ENCODE measurements at places on chromosomes 1 and 21.

GRCh38 chr1:206905295-206906164 is 8.3 kb downstream of the IL24 start:
- DNase-seq, result no peak

- peak; percentile 90 for DNase-seq
Measured at GRCh38 chr1:35557118-35557610, at the start of gene KIAA0319L. Gene KIAA0319L, minus strand, starts transcription at chr1:35557403. Its CDS starts 2,912 bp downstream, at chr1:35554491.

GRCh38 chr1:239739375-239739774 is 352.3 kb upstream of the FMN2 start:
- DNase-seq, result no peak

GRCh38 chr1:26281971-26282370 is 2.1 kb downstream of the SH3BGRL3 start:
- peak; percentile 81 for DNase-seq

- DNase-seq, result no peak
Measured at GRCh38 chr1:116762781-116763115, 8.5 kb downstream of the CD2 start.

DNA sequence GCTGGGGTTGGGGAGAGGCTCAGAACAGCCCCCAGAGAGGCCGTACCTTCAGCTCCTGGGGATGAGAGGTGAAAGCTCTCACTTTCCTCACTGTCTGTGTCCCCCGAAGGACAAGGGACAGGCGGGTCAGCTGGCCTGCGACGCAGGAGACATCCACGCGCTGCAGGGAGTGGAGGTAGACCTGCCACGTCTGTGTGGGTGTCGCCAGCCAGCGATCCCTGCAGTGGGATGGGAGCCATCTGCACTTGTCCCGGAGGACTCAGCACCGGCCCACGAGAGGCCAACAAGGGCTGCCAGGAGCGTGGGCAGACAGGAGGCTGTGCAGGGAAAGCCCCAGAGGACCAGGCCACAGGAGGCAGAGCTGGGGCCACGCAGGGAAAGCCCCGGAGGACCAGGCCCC is 127.2 kb downstream of the NPHP4 start:
- no peak for DNase-seq

DNA sequence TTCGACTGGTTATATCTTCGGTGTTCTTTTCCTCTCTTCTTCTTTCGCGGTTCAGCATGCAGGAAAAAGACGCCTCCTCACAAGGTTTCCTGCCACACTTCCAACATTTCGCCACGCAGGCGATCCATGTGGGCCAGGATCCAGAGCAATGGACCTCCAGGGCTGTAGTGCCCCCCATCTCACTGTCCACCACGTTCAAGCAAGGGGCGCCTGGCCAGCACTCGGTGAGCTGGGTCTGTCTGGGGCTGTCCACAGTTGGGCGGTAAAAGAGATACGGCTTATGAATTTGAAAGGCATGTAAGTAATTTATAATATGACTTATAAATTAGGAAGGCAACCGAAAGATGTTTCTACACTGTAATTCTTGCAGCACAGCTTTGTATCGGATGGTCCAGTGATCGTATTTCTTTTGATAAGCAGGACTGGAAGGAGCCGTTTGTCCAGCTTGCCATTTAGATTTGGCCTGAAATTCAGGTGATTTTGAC is 334 bp downstream of the CTH start:
- no peak for DNase-seq
